ENCODE measurements at places on chromosomes 2 and 18.
A peak's percentile ranks its signal among the peaks of the same experiment; 100 is the strongest.

GRCh38 chr2:190655570-190655969 lies 6.7 kb downstream of the NAB1 start:
- no peak for DNase-seq

DNA sequence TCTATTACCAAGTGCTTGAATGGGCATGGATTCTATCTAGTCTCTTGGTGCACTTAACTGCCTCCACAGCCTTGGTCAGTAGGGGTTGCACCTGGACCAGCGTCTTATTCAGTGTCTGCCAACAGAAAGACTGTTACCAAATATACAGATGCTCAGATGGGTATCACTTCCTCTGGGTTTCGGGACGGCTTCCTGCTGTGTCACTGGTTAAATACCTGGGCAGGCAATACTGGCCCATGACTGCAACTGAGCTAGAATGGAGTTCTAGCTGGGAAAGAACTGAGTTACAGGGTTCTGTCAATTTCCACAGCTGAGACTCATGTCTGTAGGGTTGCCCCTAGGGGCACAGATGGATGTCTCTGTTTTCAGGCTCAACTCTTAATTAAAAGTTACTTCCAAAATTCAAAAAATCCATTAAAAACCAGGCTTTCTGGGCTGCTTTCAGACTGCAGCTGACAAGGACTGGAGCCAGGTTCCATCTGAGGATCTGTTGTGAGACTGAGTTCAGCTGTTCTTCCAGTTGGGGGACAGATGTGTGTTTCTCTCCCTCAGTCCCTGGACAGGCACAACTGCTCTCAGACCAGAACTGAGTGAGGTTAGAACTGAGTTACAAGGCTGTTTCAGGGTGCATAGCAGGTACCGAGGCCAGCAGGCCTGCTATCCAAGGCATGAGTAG lies 789.6 kb upstream of the SLC8A1 start:
- DNase-seq, result no peak

GRCh38 chr2:235025800-235026536 lies 74.2 kb downstream of the SH3BP4 start:
- no peak for DNase-seq

DNA sequence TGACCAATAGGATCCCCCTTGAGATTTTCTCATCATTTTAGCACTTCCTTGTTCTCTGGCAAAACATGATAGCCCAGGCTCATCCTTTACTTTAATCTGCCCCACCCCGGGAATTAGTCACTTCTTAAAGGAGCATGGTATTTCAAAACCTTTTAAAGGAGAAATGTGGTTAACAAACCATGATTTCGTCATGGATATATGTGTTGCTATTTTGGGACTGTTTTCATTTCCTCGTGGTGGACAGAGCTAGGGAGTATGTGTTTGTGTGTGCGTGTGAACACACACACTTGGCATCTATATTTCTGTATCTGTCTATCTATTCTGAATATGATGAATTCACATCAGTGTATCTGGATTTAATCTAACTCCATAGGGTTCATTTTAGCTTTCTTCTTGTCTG lies 128.1 kb downstream of the BIRC6 start:
- peak; percentile 83 for DNase-seq

GRCh38 chr2:224220586-224221255 lies 181.2 kb downstream of the FAM124B start:
- no peak for DNase-seq

- DNase-seq, result no peak
Measured at GRCh38 chr2:9249020-9249800, 42.6 kb downstream of the ASAP2 start.

GRCh38 chr2:58862244-58862643 lies 621.1 kb upstream of the FANCL start:
- DNase-seq, result no peak

All from GF-D8 (cell line).